ENCODE measurements at places on chromosomes 6 and 20.

GRCh38 chr6:119610265-119610664 is 260.7 kb upstream of the MAN1A1 start:
- no peak for DNase-seq

- DNase-seq: peak; percentile 83
These were observed 78.9 kb downstream of the OLIG3 start for GRCh38 chr6:137415127-137415833.

- no peak for DNase-seq
These were observed 18.6 kb downstream of the MOXD1 start for GRCh38 chr6:132382630-132383175.

DNA sequence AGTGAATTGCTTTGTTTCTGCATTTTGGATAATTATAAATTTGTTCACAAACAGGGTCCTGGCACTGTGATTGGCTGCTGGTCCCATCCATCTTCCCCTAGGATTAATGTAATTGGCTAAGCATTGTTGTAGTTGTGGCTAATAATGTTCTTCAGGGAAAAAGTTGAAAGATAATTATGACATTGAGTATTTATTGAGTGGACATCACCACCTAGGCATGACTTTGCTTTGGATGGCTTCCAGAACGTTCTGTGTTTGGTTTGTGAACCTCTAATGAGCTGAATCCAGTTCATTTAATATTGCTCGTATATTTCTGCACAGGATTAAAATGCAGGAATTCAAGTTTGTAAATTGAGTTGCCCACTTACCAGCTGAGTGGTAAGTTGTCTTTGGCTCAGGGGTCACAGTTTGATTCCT is 55.1 kb downstream of the ARID1B start:
- peak; percentile 35 for DNase-seq

- DNase-seq: peak; percentile 67
These were observed 75.4 kb downstream of the MTHFD1L start for GRCh38 chr6:150940941-150941340.

- DNase-seq: peak; percentile 25
These were observed 2.5 kb upstream of the RAET1G start for GRCh38 chr6:149925253-149925973.

DNA sequence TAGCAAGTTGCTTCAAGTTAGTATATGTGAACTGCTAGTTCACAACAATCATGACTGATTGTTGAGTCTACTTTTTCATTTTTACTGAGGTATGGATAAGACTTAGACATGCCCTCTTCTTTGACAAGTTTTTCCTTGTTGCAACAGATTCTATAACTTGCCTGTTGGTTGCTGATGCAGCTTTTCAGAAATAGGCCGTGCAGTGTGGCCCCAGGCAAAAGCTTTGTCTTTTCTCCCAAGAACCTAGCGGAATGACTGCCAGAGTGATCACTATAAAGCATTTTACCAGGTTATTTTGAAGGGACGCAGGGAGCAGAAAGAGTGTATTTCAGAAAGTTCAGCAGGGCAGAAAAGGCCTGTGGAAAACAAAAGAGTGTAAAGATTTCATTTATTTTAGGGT is 16.0 kb downstream of the HECA start:
- no peak for DNase-seq

DNA sequence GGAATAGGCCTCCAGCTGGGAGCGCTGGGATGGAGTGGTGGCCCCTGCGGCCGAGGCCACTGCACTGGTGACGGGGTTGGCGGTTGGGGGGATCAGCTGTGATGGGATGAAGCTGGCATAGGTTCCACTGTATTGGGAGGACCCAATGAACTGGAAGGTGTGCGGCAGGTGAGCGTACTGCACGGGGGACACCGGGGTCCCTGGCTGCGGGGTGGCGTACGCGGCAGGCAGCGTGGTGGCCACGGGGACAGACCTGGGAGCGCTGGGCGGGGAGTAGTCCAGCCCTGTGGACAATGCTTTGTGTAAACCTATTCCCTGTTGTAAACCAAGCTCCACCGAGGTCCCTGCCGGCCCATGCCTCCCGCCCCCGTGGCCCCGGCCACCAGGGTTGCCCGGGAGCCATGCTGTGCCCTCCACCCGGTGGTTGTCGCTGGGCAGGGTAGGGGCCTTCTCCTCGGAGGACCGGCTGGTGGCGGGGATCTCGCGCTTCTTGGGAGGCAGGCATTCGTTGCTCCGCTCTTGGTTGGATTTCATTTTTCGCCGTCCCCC is 89.5 kb downstream of the GMPR start:
- no peak for DNase-seq

DNA sequence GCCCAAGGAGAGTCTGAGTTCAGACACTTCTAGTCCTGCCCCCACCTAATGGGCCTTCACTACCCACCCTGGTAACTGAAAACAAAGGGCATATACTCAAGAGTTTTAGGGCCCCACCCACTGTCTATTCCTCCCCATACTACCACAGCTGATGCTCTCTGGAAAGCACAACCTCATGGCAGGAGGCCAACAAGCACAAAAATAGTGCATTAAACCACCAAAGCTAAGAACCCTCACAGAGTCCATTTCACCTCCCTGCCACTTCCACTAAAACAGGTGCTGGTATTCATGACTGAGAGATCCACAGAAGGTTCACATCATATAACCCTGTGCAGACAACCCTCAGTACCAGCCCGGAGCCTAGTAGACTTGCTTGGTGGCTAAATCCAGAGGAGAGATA is 132.1 kb upstream of the ADGRB3 start:
- no peak for DNase-seq

DNA sequence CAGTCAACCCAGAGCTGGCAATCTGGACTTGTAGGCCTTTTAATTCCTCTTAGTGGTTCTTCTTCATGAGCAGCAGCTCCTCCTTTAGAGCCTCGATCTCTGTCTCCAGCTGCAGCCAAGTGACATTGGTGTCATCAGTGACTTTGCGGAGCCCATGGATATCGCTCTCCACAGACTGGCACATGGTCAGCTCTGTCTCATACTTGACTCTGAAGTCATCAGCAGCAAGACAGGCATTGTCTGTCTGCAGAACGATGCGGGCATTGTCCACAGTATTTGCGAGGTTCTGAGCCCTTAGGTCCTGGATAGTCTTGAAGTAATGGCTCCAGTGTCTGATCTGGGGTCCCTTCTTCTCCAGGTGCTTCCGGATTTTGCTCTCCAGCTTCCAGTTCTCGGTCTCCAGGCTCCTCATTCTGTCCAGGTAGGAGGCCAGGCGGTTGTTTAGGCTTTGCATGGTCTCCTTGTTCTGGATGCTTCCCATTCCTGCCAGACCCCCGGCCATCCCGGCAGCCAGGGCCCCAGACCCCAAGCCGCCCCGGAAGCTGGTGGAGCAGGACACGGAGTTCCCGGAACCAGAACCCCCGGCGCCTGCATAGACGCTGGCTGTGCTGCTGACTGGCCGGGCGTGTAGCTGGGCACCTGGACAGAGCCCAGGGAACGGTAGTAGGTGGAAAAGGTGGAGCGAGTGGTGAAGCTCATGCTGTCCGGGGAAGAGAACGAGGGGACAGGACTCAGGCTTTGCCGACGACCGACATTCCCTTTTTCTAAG is 15.1 kb downstream of the RFPL4B start:
- DNase-seq: no peak

DNA sequence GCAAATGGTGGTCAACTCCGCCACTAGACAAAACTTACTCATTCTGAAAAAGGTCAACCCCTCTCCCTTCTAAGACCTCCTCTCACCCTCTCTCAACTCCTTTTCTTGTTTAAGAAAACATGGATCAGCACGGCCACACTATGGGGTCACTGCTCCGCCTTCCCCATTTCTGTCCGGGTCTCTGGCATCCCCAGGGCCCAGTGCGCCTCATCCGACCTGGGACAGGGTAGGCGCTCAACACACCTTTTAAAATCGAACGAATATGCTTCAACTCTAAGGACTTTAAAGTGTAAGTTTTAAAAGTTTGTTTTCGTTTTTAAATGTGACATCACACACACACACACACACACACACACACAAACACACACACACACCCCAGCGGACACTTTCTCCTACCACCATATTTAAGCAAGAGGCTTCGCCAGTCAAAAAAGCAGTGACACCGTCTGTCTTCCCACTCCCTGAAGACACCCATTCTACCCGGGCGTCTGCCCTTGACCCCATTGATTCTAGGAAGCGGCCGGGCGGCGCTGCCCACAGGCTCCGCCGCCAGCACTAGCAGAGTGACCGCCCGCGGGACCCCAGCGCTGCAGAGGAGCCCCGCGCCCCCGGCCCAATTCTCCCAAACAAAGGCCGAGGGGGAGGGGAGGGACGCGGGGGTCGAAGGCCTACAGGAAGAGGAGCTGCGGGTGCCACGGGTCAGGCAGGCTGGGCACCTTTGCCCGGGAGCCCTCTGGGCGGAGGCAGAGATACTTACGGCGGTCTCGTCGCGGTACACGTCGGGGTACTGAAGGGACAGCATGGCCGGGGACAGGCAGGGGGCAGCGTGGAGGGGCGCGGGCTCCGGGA is 568 bp downstream of the PREP start:
- peak; percentile 44 for DNase-seq

GRCh38 chr20:20482453-20482852 is 114.5 kb downstream of the INSM1 start:
- DNase-seq: no peak

- peak; percentile 29 for DNase-seq
These were observed 50.3 kb downstream of the ANKRD6 start for GRCh38 chr6:89483111-89483720.

GRCh38 chr20:50345712-50346373 is 155.2 kb downstream of the CEBPB start:
- DNase-seq: no peak

DNA sequence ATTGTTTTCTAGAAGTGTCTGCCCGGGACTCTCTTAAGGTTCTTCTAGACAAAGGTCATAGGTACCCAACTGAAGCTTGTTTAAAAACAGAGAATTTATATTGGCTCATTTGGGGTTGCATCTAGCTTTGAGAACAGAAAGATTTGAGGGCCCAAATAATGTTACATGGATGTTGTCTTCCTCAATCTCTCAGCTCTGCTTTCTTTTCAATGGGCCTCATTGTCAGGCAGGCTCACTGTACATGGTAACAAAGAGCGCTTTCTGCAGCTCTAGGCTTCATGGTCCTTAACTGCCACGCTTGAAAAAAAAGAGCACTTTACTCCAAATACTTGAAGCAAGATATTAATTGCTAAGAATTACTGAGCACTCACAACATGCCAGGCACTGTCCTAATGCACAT is 22.2 kb downstream of the NHLRC1 start:
- no peak for DNase-seq

DNA sequence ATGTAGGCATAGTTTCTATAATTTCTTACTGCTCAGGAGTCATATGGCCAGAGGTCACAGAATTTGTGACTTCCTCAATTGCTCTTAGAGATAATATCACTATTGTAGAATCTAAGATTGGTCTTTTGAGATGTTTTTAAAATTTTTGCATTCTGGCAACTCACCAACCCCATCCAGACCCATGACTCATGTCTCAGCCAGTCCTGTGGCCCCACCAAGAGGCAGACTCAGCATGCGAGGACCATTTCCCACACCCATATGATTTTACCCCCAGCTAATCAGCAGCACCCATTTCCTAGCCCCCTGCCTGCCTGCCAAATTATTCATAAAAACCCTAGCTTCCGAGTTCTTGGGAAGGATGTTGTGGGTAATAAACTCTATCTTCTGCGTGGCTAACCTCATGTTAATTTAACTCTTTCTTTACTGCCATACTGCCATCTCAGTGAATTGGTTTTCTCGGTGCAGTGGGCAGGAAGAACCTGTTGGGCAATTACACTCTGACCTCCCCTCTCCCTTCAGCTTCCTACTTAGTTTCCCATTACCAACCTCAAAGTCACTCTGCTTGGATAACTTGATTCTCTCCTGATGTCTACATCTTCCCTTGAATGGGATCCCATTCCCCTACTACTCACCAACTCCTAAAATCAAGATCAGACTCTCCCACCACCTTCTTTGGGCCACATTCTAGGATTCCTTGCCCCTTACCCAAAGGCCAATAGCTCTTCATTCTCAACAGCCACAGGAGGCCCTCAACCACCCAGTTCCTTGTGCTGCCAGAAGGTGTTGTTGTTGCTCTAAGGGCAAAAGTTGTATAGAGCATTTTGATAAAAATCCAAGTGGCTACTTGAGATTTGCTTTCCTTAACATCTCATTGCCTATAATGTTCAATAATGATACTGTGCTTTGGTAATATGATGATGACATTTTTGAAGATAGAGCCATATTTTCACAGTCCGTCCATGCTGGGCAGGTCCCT is 16.2 kb upstream of the IYD start:
- DNase-seq: peak; percentile 84

GRCh38 chr20:24445510-24446170 is 23.8 kb upstream of the SYNDIG1 start:
- no peak for DNase-seq

- no peak for DNase-seq
These were observed 17.0 kb upstream of the CPNE5 start for GRCh38 chr6:36856277-36856676.

- DNase-seq: no peak
These were observed 73.3 kb downstream of the TFAP2A start for GRCh38 chr6:10341605-10342004.

- DNase-seq: peak; percentile 71
These were observed 50.4 kb downstream of the PDE7B start for GRCh38 chr6:135901774-135902524.

DNA sequence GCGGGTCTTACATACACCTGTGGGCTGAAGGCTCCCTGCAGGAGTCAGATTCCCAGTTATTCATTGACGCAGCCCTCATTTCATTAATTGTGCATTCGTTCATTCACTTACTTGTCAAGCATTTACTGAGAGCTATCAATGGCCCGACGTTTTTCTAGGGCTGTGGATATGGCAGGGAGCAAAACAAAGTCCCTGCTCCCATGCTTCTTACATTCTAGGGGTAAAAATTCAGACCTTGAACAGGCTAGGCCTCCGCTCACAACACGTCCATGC is 369 bp upstream of the NSFL1C start:
- no peak for DNase-seq

- no peak for DNase-seq
These were observed 63.2 kb downstream of the ZNF217 start for GRCh38 chr20:53530440-53530839.

DNA sequence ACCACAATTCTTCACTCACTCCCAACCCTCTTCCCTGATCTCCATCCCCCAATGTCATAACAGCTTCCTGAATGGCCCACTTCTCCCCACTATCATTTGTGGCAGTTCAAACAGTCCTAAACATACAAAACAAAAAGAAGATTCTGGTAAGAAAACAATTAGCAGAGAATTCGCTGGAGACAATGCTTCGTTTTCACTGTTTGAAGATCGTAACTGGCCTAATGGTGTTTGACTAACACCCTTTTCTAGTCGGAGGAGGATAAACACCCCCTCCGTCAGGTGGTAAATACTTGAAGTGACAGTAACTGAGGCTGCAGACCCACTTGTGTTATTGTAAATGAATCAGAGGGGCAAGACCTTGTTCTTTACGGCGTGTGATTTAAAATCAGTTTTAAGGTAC is 3.8 kb downstream of the EYA2 start:
- DNase-seq: no peak

- DNase-seq: no peak
These were observed 4.9 kb downstream of the SRMS start for GRCh38 chr20:63542696-63543095.

DNA sequence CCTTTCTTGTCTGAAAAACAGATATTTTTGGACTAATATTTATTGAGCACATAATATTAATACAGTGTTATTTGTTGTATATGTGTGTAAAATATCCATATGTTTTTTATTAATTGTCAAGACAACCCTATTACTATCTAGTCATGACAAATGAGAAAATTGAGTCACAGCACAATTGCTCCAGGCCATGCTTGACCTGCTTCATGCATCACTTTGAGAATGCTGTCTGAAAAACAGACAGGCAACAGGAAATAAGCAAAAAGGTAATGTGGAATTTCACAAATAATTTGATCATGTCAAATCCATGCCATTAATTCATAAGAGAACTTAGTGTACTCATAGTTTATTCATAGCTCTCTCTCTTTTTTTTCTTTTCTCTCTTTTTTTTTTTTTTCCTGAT is 246.5 kb downstream of the RIMS1 start:
- no peak for DNase-seq
